ENCODE measurements at places on chromosomes 3 and 15. TPM values are rescaled to one million over a fixed set of nuclear protein-coding genes. Genes with fewer than 3 reads are reported as not detected.
A peak's percentile ranks its signal among the peaks of the same experiment; 100 is the strongest.

Gene GNAT1
- total RNA-seq: not detected

- DNase-seq: peak; percentile 69
These were observed 10.0 kb downstream of the BMF start for GRCh38 chr15:40098489-40099261.

Gene NANOGP8
- not detected for total RNA-seq

GRCh38 chr3:149958171-149958796 lies 12.4 kb downstream of the PFN2 start:
- no peak for DNase-seq

GRCh38 chr3:23667536-23668429 lies 138.0 kb upstream of the UBE2E1 start:
- no peak for DNase-seq
